ENCODE measurements at places on chromosomes 11 and 22. TPM values are rescaled to one million over a fixed set of nuclear protein-coding genes. Genes with fewer than 3 reads are reported as not detected.

Gene C22orf15
- 0.06 TPM for total RNA-seq

Gene C11orf87
- total RNA-seq = not detected

Gene VPREB3
- not detected for total RNA-seq

Gene KCNQ1
- not detected for total RNA-seq

Gene VWCE
- 1.2 TPM for total RNA-seq

Gene GALNT18
- total RNA-seq = 4.0 TPM

Gene TRPC6
- not detected for total RNA-seq

Gene NXPE4
- total RNA-seq = not detected

Gene MGAT3
- total RNA-seq = not detected

Gene MYRF
- 0.17 TPM for total RNA-seq

Gene UBQLN3
- not detected for total RNA-seq

Gene ALX4
- total RNA-seq = not detected

Gene FGF3
- not detected for total RNA-seq

Gene TRIM51
- not detected for total RNA-seq

Gene RCE1
- total RNA-seq = 15.6 TPM

Gene HEPHL1
- not detected for total RNA-seq

Gene ZFPL1
- 55.7 TPM for total RNA-seq

Gene CRYBB2
- total RNA-seq = not detected

Gene IGLL1
- total RNA-seq = not detected

Gene GAS2L1
- total RNA-seq = 47.1 TPM

Gene KDM4D
- 1.9 TPM for total RNA-seq

Gene CNIH2
- total RNA-seq = 0.86 TPM

Gene DLAT
- total RNA-seq = 45.2 TPM

Gene HMOX1
- 152 TPM for total RNA-seq

Gene CD3D
- total RNA-seq = not detected

Gene MB
- not detected for total RNA-seq

Gene MUC5B
- total RNA-seq = not detected

Gene BTG4
- total RNA-seq = 0.17 TPM

Gene NR1H3
- 9.4 TPM for total RNA-seq

Gene DNAJB7
- total RNA-seq = not detected

Gene SLC17A6
- not detected for total RNA-seq

Gene TCN1
- total RNA-seq = not detected

Gene ZFP91
- 75.2 TPM for total RNA-seq

Gene PLAAT5
- not detected for total RNA-seq

Gene SLC22A6
- total RNA-seq = not detected

Gene SGSM1
- not detected for total RNA-seq

Gene MDK
- 184 TPM for total RNA-seq

Gene PDXP
- 45.1 TPM for total RNA-seq

Gene ISX
- not detected for total RNA-seq

Gene INSC
- total RNA-seq = 10.6 TPM

Gene SCARF2
- 18.0 TPM for total RNA-seq

Gene MS4A6E
- not detected for total RNA-seq

Gene KCNQ1OT1
- total RNA-seq = 0.57 TPM

Gene IL10RA
- not detected for total RNA-seq
